ENCODE measurements at places on chromosomes 6 and 20.

GRCh38 chr6:167526465-167527368, 201.8 kb downstream of the TTLL2 start:
- no peak for DNase-seq

DNA sequence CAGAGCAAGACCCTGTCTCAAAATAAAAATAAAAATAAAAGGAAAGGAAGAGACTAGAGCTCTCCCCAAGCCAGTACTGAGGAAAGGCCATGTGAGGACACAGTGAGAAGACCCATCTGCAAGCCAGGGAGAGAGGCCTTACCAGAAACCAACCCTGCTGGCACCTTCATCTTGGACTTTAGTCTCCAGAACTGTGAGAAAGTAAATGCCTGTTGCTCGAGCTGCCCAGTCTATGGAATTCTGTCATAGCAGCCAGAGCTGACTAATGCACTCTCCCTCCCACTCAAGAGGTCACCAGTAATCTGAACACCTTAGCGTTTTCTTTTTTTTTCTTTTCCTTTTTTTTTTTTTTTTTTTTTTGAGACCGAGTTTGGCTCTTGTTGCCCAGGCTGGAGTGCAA, 7.3 kb upstream of the PRPH2 start:
- DNase-seq: no peak

DNA sequence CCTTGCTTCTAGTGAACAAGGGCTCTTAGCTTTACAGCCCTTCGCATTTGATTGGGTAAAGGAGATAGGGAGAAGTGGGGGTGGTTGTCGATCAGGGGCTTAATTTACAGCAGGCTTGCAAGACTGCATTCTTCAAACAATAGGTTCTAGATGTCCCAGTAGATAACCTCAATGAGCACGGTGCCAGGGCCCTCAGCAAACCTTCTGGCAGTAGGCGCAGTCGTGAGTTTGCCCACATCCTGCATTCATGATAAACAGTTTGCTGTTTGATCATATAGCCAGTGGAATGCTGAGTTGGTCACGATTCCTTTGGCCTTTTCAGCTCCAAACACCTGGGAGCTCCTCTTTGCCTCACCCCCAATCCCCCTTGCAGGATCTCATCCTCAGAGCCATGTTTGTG, 27.5 kb downstream of the SUN5 start:
- no peak for DNase-seq

GRCh38 chr6:42996513-42996912, 12.1 kb downstream of the PPP2R5D start:
- no peak for DNase-seq

GRCh38 chr20:63859166-63859699, 2.1 kb upstream of the ABHD16B start:
- DNase-seq: no peak

DNA sequence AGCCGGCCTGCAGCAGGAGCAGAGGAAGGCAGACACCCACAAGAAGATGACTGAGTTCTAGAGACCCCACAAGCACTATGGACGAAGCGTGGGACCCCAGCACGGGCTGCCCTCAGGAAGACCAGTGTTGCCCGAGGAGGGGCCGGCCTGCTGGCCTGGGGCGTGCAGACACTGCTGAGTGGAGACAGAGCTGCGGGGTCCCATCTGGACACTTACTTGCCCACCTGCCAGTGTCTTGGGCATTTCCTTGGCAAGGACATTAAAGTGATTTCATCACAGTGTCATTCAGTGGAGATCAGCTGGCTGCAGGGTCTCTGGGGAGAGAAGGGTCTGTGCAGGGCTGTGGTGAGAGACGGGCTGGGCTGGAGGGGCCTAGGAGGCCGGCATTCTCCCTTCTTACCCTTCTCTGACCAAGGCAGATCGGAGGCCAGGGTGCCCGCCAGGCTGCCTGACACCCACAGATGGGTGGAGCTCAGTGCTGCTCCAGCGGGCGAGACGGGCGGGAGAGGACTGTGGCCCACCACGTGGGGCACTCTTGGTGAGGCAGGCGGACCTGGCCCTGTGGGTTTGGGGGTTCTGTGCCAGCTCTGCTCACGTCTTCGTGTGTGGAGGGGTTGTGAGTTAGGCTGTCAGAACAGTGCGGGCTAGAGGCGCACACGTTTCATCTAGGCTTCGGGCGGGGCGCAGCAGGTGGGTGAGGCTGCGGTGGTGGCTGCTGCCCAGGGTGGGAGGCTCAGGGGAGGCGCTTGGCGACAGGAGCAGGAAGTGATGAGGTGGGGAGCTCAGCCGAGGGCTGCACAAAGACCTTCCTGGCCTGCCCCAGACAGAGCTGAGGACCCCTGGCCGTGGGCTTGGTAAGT, at the start of gene LIME1:
Gene LIME1 (plus strand): TSS at position 806 of the 860 bp plus-strand sequence. CDS start 886 bp downstream, outside the sequence.
- DNase-seq: no peak
